ENCODE measurements at places on chromosomes 1 and 21.

GRCh38 chr1:44786841-44787426 is 1.0 kb downstream of the BEST4 start:
- no peak for DNase-seq

GRCh38 chr1:65092691-65093090 is 55.3 kb upstream of the AK4 start:
- no peak for DNase-seq

GRCh38 chr1:245571815-245572294 is 417.1 kb downstream of the KIF26B start:
- no peak for DNase-seq

DNA sequence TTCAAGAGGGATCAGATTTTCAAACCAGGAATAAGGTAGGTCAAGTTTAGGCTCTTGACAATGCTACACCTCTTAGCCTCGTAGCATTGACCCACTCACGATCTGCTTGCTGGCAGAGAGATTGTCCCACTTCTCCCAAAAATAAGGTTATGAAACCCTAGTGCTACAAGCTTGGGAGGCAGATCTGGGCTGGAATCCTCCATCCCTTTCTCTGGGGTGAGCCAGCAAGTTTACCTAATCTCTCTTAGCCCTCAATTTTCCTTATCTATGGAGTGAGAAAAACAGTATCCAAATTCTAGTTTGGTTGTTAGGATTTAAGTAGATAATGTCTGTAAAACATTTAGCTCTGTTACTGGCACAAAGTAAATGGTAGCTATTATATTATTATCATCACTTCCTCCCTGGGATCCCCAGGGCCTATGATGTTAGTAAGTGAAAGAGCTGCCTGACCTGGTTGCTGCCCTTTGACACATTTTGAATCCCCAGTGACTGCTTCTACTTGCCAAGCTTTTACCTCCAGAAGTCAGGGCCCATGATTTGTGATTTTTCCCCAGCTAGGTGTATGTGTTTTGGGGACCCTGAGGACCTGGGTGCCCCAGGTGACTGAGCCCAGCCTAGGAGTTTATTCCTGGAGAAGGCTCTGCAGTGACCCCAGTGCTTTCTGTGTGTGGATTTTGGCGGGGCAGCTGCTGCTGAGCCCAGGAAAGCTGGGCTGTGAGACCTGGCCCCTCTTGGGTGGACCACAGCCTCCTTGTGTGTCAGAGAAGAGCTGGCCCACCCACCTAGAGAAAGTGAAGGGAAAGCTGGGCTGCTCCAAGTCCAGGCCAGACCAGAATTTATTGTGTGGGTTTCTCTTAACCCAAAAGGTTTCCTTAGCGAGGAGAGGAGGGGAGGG is 48.2 kb upstream of the VANGL1 start:
- DNase-seq: no peak

GRCh38 chr1:41674522-41674921 is 190.0 kb upstream of the EDN2 start:
- DNase-seq: no peak

- no peak for DNase-seq
Observed at GRCh38 chr1:15756143-15757015, 2.2 kb upstream of the FBLIM1 start.

- no peak for DNase-seq
Observed at GRCh38 chr1:93453911-93454310, 6.0 kb downstream of the FNBP1L start.

Measured in foreskin fibroblast (primary cell).